ENCODE measurements at places on chromosomes 12 and 14.

- no peak for DNase-seq
These were observed 7.9 kb downstream of the MIA2 start for GRCh38 chr14:39241637-39242036.

DNA sequence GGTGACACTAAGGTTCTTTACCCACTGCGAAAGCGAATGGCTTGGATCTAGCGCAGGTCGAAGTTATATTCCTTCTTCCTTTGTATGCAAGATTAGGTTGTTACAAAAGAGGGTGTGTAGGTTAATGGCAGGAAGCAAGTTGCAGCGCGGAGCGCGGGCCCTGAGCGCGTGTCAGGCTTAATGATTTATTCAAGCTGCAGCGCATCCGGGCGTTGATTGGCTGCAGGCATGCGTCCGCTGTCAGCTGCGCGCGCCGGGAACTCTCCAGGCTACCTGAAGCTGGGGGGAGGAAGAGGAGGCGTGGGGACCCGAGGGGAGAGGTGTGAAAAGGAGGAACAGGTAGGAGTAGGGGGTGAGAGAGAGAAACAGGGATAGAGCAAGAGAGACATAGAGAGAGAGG lies 7.4 kb downstream of the ASCL1 start:
- no peak for DNase-seq

- DNase-seq: no peak
These were observed 9.7 kb upstream of the TMEM179 start for GRCh38 chr14:104614126-104614812.

GRCh38 chr12:57280211-57281062 lies 29.4 kb upstream of the STAC3 start:
- peak; percentile 62 for DNase-seq

DNA sequence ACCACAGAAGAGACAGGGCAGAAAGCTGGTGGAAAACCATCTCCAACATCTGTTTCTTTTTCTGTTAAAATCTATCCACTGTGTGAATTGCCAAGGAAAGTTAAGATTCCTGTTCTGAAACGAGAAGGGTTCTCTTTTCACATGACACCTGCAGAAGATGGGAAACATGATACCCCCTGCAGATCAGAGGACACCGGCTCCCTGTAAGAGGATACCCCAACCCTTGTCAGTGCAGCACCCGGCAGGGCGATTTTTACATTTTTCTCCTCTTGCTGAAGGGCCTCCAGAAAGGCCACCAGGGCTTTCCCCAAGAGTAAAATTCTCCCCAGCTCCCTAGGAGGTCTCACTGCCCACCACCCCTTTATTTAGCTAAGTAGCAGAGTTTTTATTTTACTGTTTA lies 48.2 kb downstream of the DPF3 start:
- DNase-seq: no peak

DNA sequence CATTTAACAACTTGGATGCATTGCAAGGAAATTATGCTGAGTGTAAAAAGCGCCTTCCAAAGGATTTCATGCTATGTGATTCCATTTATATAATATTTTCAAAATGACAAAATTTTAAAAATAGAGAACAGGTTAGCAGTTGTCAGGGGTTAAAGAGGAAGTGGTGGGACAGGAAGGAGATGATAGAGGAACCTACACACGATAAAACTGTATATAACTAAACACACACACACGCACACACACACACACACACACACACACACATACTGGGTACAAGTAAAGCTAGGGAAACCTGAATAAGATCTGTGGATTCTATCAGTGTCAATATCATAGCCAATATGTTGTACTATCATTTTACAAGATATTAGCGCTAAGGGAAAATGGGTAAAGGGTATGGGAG lies 17.2 kb downstream of the TTC9 start:
- peak; percentile 40 for DNase-seq

- no peak for DNase-seq
These were observed 139.1 kb downstream of the SOX5 start for GRCh38 chr12:23810329-23810902.

DNA sequence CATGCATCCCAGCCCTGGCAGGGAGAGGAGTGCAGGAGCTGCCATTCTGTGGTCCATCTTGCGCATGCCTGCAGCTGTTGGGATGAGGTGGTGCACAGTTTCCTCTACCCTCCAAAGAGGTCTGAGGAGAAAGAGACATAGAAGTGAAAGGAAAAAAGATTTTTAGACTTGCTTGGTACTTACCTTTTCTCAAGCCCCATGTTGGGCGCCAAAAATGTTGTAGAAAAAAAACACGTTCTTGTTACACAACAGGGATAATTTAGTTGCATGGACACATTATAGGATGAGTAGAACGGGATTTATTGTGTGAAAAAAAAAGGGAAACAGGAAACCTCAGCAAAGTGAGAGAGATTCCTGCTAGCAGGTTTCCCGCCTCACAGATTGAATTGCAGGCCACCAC lies 244.4 kb upstream of the GARIN2 start:
- DNase-seq: peak; percentile 14

GRCh38 chr12:123595729-123596128 lies 6.2 kb upstream of the DDX55 start:
- no peak for DNase-seq

DNA sequence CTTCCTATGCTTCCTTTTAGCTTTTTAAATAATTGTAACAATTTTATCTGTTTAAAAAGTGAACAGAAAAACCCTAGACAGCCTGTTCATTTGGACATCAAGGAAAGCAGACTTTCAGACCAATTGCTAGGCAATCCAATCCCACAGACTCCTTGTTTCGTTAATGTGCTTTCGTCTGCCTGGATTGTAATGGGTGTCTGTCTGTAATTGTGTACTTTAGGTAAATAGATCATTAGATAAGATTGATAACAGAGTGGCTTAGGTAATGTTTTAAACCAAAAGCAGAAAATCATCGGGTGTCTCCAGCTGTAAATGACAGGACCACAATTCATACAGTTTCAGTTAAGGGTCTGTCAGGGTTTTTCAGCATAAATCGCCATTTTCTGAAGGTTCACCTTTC lies 19.6 kb downstream of the CCDC60 start:
- DNase-seq: no peak

DNA sequence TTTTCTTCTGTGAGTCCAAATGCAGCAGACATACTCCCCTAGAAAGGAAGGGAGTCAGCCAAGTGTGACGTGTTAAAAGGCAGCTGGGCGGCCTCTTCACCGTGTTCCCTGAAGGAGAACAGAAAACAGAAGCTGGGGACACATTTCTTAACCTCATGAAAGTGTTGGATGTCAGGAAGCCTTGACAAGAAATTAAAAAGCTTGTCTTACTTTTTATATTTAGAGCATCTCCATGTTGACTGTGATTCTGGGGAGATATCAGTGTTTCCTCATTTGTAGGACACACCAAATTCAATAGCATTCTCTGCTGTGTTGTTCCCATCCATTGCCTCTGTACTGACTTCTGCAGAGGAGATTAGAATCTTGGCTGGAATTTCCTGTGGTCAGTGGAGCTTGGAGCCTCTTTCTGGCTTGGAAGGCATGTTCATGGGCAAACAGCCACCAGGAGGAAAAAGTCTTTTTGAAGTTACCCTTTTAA lies 93.7 kb downstream of the RMST start:
- DNase-seq: no peak

DNA sequence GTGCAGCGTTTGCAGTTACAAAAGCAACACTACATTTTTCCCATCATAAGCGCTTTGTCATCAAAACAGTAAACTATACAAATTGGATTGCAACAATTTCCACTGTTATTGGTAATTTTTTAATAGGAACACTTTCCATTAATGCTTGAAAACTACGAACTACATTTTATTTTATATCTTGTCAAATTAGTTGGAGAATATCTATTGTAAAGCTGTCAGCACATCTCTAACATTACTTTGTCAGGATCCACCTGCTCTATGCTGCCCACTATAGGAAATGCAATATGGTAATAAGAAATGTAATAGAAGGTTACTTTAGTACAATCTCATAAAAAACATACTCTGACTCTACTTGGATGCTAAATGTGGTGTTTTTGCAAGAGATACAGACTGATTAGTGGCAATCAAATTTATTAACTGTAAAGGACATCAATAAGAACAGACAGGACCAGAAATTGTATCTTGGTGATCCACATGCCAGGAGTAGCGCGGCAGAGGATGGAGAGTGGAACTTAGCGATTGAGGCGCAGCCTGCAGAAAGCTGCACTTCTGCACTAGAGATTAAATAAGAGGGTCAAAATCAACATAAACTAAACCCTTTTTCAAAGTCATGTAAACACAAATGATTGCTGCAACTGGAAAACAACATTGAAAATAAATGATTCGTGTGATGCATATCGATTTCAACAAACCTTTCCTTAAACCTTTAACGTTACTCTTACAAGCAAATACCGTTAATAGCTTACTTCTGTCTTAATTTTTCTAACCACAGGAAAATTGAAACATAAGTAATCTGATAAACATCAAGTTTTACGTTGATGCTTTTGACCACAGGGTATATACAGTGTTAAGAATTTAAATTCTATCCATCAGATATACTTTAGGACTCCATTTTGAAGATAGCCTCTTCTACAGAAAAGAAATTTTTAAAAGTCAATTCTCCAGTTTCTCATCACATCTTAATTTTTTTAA lies 3.6 kb upstream of the ARID2 start:
- peak; percentile 20 for DNase-seq

DNA sequence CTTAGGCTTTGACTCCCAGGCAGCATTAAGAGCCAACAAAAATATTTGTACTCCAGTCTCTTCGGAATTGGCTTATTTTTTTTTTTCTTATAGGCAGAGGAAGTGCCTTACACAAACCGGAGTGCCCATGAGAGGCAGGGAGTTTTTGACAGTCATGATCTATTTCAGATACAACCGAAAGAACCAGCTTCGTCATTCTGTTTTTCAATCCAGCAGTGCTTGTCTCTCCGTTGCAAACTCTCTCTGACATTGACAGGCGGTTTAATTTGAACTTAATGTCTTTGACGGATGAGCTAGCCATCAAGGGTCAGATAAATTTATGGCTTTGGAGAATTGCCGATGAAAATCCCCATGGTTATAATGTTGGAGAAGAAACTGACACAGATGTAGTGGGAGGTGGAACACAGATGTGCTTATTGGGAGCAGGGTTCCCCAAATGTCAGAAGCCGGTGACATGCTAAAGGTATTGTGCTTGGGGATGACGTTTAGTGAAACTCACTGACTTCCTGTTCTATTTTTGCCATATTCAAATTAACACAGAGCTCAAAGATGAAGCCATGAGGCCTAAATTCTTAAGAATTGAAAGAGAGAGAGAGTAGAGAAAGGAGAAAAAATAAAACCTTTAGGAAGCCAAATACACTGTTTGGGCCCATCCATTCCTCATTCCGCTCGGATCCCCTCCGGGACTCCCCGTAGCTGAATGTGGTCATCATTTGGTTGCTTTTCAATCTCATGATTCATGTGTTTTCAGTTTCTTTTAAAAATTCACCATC lies 59.7 kb downstream of the PLXNC1 start:
- peak; percentile 7 for DNase-seq

- DNase-seq: no peak
These were observed 133.7 kb downstream of the PAPOLA start for GRCh38 chr14:96635850-96636249.
